Fibroblast of the conjunctiva (primary cell): ENCODE measurements at places on chromosomes 3 and 15.

DNA sequence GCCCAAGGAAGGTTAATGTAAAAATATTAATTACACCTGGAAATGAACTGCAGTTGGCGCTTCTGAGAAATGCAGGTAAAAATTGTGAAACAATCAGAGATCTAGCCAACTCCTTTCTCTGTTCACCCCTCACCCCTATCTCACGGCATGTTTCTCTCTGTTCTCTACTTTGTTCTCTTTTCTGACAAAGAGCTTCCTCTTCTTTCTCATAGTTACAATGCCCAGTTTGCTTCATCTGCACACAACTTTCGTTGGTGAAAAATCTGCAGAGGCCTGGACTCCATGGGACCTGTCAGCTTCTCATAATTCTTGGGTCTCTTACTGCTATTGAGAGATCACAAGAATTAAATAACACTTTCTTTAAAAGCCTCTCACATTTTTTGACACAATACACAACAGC, 212.9 kb upstream of the LRRN1 start:
- no peak for DNase-seq

DNA sequence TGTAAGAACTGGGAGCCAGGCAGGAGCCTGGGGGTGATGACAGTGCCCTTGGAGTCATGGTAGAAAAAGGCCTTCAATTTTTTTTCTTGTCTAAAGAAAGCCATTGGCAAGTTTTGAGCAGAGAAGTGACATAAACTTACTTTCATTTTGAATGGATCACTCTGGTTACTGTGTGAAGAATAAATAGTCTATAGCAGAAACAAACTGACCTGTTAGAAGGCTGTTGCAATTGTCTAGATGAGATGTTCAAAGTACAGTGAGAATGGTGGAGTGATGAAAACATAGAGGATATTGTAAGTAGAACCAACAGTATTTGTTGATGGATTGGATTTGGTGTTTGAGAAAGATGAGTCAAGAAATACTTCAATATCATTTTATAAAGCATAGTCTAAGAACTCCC, 439.9 kb downstream of the TBL1XR1 start:
- DNase-seq = no peak

DNA sequence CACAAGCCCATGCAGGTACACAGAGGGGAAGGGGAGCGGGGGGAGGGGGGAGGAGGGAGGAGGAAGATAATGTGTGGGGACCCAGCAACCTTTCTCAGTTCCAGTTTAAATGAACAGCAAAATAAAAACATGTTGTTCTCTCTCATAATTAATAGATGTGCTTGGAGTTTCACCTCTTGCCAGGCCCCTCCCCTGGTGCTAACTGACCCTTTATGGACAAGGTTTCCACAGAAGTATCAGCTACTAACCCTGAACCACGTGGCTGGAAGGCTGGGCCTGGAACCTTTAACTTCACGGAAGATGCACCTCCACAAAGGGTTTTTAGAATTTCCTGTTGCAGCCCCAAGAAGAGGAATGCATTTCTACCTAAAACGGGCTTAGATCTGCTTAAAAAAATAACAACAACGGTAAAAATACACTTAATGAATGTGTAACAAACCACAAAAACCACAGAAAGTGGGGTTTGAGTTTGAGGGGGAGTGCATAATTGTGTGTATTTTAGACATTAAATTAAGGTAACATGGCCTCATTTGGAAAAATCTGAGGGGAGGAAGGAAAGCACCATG, 14.8 kb upstream of the SMAD3 start:
- DNase-seq = no peak

DNA sequence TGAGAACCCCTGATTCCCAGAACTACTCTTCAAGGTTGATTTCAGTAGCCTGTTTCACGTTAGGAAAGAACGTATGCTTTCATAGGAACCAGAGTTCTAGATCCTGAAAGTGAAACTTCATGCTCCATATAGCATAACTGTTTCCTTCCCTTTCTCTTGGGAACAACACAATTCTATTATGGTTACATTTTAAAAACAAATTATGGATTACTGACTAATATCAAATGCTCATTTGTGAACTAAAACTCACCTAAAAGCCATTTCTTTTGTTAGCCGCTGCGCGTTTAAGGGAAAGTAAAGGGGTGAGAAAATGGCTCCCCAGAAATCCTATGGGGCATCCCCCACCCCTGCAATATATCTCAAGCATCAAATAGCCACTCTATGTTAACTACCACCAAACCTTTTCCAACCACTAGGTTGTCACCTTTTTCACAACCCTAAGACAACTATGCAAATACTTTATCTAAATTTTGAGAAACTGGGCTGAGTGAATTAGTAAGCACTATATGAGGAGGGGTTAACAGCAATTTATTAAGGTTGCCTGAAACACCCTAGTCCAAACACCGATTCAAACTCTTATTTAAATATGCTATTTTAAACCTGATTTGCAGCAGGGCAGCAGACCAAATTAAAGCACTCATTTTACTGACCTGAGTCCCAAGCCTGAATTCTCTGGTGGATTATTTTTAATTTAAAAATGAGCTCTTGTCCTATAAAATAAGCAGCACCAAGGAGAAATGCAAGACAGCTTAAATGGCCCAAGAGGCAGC, 2.4 kb downstream of the SIAH2 start:
- DNase-seq = no peak

- no peak for DNase-seq
Observed at GRCh38 chr15:86165265-86166211, 85.9 kb downstream of the AGBL1 start.

- no peak for DNase-seq
Observed at GRCh38 chr3:158808697-158809096, 6.8 kb downstream of the MFSD1 start.

DNA sequence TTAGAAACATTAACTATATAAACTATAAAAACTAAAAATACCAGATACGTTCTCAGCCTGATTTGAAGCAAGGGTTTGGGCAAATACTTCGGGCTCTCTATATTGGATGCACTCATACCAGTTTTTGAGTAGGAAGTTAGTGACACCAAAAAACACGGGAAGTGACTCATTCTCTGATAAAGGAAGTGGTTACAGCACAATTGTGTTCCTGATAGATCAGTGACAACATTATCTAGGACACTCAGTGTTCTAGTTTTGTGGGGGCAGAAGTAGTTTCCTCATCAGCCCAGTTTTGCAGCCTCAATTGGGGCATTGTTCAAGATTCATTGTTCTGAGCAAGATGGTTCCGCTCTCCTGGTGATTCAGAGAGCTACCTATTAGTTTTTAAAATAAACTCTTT, 469.6 kb upstream of the DPPA4 start:
- DNase-seq = no peak

DNA sequence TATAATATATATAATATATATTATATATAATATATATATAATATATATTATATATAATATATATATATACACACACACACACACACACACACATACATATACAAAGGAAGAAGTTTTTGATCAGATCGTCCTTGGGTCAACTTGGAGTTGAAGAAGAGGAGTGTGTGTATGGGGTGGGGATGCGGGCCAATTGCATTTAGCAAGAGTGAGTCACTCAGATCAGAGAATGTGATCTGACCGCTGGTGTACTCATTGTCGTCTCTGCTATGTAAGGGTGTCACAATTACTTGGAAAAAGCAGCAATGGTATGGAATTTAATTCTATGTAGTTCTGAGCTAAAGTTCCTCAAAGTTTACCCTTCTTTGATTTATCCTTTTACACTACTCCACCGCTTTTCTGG, 4.6 kb upstream of the VGLL3 start:
- DNase-seq = peak; percentile 69

DNA sequence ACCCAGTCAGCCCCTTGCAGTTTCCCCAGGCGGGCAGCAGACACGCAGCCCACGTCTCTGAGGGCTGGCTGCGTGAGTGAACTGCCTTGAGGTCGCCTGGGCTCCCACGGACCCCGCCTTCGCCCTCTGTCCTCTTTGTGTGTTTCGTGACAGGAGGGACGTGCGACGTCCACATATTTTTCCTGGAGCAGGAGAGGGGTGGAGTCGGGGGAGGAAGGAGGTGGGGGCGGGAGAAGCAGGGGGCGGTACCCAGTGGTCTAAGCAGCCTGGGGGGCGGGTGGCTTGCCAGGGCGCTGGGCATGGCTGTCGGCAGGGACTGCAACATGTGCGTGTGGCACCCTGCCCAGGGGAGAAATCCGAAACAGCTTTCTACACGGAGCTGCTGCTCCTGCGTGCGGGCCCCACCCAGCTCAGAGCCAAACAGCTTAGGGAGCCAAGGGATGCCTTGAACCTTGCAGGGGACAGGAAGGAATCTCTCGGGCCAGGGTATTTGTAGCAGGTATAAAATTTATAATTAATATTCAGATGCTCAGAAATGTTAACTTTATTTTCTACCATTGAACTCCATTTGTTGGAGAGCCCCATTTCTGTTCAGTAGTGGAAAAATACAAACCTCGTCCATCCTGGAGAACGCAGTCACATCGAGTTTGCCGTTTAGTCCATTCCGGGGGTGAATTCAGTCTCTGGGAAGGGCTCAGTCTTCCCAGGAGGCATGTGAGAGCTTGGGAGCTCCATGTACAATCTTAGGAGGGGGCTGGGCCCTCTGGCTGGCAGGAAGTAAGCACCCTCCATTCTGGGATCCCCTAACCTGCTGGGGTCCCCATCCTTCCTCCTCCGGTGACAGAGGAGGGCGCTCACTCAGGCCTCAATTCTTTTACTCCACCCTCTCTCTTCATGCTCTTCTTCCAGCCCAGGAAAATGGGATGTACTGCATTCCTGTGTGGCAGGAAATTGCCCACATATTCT, 79.1 kb upstream of the MEF2A start:
- DNase-seq = peak; percentile 71

DNA sequence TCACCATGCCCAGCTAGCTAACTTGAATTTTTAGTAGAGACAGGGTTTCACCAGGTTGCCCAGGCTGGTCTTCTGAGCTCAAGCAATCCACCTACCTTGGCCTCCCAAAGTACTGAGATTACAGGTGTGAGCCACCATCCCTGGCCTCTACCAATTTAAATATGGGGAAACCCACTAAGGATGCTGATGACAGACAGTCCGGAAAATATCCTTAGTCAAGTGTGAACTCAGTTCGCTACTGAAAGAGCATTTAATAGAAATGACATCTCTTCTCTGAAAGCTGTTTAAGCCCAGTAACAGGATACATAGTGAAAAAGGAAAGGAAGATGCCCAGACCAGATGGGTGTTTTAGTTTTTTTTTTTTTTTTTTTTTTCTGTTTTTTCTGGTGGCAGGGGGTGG, 7.7 kb upstream of the GRAMD2A start:
- DNase-seq = no peak

- DNase-seq = no peak
Observed at GRCh38 chr3:61420136-61420759, 141.1 kb upstream of the PTPRG start.

- DNase-seq = no peak
Observed at GRCh38 chr15:49036650-49037545, 9.3 kb downstream of the SECISBP2L start.

- no peak for DNase-seq
Observed at GRCh38 chr15:98124581-98124980, 164.1 kb downstream of the ARRDC4 start.

- DNase-seq = no peak
Observed at GRCh38 chr3:187516446-187517185, 148.4 kb downstream of the RTP4 start.

DNA sequence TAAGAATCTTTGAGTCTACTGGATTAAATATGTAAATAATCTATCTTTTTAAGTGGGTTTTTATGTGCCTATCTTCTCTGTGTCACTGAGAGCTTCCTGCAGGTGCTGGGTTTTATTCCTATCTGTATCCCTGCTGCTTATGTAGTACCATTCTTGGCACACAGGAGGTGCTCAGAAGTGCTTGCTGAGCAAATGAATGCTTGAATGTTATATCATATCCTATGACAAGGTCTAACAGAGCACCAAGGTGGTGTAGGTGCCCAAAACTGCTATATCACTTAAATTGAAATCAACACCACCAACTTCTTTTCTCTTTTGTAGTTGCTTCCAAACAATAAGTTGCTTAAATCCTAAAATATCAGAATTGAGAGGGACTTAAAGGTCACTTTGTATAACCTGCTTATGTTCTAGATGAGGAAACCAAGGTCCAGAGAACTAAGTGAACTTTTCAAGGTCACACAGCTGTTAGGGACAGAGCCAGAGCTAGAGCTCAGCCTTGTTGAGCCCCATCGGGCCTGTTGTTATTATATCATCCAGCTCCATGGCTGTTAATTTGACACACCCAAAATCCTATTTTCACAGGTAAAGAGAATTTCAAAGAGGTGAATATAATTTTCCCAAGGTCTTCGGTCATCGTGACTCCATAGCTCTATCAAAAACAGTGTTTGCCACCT, 46.0 kb downstream of the CCNL1 start:
- no peak for DNase-seq

GRCh38 chr3:89164774-89165173, 57.4 kb downstream of the EPHA3 start:
- no peak for DNase-seq

DNA sequence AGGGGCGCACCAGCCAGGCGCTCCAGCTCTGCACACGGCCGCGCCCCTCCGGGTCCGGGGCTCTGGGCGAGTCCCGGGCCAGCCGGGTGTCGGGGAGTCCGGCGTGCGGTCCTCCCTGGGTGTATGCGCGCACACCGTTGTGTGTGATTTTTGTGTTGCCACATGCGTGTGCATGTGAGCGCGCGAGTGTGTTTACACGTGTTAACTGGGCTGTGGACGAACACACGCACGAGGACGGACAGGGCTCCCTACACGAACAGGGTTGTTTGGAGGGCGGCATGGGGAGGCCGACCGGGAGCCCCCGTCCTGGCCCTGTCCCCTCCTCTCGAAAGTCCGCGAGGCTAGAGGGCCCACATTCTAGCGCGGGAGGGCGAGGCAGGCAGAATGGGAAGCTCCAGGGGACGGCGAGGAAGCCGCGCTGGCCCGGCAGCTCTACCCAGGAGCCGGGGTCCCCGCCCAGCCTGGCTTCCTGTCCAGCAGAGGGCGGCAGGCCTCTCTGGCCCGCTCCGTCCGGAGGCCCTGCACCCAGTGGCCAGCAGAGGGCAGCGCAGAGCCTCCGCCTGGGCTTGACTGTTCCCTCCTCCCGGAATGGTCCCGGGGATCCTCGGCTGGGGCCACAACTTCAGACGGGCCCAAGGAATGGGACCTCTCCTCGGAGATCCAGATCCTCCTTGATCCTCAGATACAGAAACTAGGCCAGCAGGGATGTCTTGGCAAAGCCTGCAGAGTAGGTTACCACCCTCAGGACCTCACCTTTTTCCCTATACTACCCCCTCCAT, 611 bp upstream of the LINGO1 start:
- DNase-seq = peak; percentile 58

- no peak for DNase-seq
Observed at GRCh38 chr15:37931868-37932267, 2.6 kb upstream of the TMCO5A start.

GRCh38 chr3:24338409-24339130, 156.1 kb downstream of the THRB start:
- DNase-seq = no peak

DNA sequence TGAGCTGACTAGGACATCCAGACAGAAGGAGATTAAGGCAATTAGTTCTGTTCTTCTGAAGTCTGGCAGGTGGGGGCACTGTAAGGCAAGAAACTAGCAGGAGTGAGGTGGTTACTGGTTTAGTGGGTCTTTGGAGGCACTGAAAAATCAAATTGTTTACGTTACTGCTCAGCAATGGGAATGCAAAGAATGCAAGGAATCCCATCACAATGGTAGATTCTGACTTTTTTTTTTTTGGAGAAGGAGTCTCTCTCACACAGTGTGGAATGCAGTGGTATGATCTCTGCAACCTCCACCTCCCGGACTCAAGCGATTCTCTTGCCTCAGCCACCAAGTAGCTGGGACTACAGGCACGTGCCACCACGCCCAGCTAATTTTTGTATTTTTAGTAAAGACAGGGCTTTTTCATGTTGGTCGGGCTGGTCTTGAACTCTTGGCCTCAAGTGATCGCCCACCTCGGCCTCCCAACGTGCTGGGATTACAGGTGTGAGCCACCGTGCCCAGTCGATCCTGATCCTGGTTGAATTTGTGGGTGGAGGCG, 16.4 kb downstream of the FAM107A start:
- peak; percentile 92 for DNase-seq
